Coronary artery (tissue), 2 donors: ENCODE measurements at places on chromosomes 12 and 14.

GRCh38 chr14:80055667-80056496, 155.4 kb downstream of the DIO2 start:
- no peak for DNase-seq

GRCh38 chr14:70622111-70622712, 19.5 kb upstream of the TTC9 start:
- DNase-seq = no peak

DNA sequence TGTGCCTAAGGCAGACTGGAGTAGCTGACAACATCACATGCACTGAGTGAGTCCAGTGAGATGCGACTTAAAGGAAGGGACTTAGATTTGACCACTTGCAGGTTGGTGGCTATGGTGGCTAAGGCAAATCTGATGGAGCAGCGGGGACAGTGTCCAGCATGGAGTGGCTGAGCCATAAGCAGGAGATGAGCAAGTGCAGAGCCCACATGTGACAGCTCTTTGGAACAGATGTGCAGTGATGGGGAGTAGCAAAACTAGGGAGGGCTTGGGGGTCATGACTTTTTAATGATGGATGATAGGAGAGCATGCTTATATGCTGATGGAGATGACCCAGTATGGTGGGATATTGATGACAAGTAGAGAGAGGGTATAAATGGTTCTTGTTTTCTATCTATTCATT, 80.2 kb downstream of the PELI2 start:
- no peak for DNase-seq

DNA sequence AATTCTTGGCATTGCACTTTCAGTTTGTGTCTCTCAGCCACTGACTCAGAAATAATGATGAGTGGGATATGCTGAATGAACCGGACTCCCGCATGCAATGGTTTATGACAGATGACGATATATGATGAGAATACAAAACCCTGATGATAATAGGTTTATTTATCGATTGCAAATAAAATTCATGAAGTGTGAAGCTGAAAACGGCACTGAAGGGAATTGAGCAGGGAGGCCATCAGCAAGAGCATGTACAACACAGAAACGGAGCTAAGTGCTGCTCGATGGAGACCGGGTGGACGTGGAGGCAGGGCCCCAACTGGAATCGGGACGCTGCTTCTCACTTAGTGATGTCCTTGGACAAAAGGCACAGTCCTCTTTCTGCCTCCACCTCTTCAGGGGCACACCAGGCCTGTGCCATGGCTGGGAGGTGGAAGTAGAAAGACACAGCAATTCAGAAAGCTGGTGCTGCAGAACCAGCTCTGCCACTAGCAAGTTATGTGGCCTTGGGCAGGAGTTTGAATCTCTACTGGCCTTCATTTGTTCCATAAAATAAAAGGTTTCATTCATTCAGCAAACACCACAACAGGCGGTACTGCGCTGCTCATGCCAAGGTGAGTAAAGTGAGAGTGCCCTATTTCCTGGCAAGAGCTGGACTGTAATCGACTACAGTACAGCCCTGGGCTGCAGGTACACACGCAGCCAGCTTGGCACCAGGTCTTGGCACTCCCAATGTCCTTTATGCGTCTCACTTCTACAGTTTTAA, 117.0 kb downstream of the EGLN3 start:
- no peak for DNase-seq

- DNase-seq = no peak
Measured at GRCh38 chr12:110937104-110937641, 16.8 kb upstream of the MYL2 start.

- no peak for DNase-seq
Measured at GRCh38 chr12:29728030-29728429, 55.7 kb downstream of the TMTC1 start.

DNA sequence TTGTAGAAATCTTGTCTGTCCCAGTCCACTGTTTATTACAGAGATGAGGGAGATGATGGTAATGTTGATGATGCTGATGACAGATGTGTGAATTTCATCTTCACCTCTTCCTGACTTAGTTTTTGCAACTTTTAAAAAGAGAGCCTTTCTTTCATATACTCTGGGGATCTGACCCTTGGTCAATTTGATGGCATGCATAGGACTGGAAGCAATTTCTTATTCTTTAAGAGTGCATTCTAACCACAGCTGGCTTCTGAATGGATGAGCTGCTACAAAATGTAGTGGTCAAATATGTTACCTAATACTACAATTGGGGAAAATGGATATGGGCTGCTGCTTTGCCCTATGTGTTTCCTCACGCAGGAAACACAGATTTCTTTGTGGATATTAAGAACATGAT, 80.8 kb downstream of the MYRFL start:
- no peak for DNase-seq

DNA sequence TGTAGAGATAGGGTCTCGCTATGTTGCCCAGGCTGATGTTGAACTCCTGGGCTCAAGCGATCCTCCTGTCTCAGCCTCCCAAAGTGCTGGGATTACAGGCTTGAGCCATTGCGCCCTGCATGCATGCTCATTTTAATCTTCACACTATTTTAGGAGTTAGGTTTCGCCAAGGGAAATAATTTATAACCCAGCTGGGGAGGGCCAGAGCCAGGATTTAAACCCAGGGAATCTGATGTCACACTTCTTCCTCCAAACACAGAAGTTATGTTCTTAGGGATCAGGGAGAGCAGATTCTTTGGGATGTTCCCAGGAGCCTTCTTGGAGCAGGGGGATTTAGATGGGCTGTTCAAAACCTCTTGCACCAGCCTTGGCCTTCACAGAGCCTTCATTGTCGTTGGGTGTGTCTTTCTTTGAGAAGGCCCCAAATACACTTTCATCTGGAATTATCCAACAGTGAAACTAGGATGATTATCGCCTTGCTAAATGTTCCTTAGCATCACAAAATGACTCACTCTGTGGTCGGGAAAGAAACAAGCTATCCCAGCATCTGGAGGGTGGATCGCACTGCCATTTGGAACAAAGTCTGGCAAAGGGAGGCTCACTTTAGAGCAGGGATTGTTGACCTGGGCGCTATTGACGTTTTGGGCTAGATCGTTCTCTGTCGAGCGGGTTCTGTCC, 8.2 kb upstream of the PPP1CC start:
- no peak for DNase-seq

DNA sequence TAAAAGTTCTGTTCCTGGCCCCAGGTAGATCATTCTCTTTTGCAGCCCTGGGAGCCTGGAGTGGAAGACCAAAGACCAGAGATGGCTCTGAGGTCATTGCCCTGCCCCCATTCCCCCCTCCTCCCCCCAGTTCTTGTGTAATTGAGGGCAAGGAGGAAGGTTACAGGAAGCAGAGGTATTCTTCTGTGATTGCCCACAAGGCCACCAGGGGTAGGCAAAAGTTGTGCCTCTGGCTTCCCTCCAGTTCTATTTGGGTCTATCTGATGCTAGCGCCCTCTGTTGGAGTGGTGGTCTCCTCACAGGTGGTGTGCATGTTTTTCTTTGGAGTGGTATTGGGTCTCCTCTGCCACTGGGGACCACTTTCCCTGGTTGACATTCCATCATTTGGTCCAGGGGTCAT, 41.2 kb upstream of the CRY1 start:
- no peak for DNase-seq

- no peak for DNase-seq
Measured at GRCh38 chr12:41334390-41334789, 146.3 kb downstream of the PDZRN4 start.

GRCh38 chr14:83913476-83913875, 1616.5 kb upstream of the FLRT2 start:
- DNase-seq = no peak

DNA sequence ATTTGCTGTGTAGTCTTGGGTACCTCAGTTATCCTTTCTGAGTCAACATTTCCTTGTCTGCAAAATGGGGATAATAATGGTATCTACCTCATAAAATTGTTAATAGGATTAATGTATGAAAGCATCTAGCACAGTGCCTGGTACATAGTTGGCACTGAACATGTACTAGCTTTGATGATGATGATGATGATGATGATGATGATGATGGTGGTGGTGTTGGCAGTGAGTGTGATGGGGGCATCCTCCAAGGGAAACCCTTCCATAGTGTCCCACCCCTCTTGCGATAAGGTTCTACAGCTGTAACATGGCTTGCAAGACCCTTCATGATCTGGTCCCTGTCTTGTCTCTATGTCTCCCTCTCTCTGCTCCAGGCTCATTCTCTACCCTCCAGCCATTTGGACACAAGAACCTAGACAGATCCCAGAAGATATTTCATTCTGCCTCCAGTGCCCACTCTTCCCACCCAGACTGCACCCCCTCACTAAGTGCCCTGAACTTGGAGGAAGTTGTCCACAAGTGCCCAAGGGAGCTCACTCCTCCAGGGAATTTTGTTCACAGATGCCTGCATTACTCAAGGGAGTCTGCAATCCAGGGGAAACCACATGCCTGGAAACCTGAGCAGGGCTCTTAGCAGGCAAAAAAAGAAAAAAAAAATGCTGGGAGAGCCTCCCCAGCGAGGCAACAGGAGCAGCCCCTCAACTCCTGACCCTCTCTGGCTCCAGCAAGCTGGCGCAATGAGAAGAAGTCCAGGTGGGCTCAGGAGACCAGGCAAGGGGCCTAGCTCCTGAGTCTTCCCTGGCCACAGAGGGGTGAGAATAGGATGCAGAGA, 10.1 kb upstream of the BDKRB1 start:
- no peak for DNase-seq

DNA sequence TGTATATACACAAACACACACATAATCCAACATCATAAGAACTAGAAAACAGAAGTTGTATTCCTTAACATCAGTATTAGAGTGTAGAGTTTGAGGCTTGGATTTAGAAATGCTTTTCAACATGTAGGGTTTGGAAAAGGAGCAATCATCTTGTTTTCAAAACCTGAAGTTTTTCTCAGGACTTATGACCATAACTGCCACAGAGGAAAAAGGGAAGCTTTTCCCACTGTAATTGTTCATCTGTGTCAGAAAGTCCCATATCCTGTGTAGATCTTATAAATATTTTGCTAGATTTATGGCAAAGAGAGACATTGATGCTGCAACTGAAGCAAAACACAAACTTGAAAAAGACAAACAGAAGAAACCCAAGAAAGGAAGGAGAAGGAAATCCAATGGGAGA, 115.7 kb downstream of the GRIP1 start:
- no peak for DNase-seq
